ENCODE measurements at places on chromosomes 12 and 14.

DNA sequence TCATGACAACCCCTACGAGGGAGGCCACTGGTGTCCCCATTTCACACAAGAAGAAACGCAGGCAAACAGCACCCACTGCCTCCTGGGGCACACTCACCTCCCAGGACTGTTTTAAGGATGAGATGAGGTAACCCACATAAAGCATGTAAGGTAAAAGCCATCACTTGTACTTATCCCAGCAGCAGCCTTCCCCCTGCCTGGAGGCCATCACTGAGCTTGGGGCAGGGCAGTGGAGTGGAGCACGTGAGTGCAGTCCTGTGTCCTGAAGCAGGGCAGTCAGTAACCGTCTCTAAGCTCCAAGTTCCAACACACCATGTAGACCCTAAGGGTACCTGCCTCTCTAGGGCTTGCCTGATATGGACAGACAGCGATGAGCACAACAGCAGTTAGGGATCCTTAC lies 1.7 kb downstream of the POLE start:
- no peak for DNase-seq

GRCh38 chr12:54364413-54364812 lies at the start of gene GPR84:
Gene GPR84, minus strand, starts transcription at chr12:54364486. Its CDS starts 635 bp downstream, at chr12:54363851.
- no peak for DNase-seq

GRCh38 chr12:112998987-112999767 lies 20.9 kb downstream of the OAS2 start:
- no peak for DNase-seq

GRCh38 chr14:106622200-106622745 lies 1095.9 kb downstream of the TMEM121 start:
- no peak for DNase-seq

GRCh38 chr12:120230974-120231315 lies 30.0 kb upstream of the RPLP0 start:
- DNase-seq, result no peak

DNA sequence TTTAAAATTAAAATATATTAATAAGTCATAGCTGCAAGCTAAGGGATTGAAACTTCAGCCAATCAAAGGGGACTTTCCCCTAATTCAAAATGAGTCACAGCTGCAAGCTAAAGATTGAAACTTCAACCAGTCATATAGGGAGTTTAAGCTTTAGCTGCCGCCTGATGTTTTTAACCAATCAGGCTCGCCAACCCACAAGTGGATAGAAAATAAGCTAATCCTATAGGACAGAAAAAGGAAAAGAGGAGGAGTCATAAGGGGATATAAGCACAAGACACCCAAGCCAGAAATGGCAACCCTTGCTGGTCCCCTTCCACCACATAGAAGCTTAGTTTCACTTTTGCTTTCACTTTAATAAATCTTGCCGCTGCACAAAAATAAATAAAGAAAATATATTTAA lies 1154.6 kb downstream of the GALC start:
- no peak for DNase-seq

- DNase-seq, result no peak
Measured at GRCh38 chr14:45194964-45195363, 58.0 kb downstream of the MIS18BP1 start.

All from nucleus accumbens (tissue), 56 donors.